ENCODE measurements at places on chromosomes 2 and 18. TPM values are rescaled to one million over a fixed set of nuclear protein-coding genes. Genes with fewer than 3 reads are reported as not detected.

Gene CRYBA2
- not detected for total RNA-seq

Gene SP9
- total RNA-seq = not detected

Gene MRPL53
- 111 TPM for total RNA-seq

Gene RAPGEF4
- not detected for total RNA-seq

Gene GAL3ST2
- total RNA-seq = 0.83 TPM

Gene IL1A
- total RNA-seq = 0.25 TPM

Gene ABCG5
- not detected for total RNA-seq

Gene RNF125
- 21.3 TPM for total RNA-seq

Gene FMNL2
- total RNA-seq = 0.48 TPM

Gene COLEC12
- total RNA-seq = not detected

Gene WDR7
- total RNA-seq = 51.1 TPM

Gene POLR1A
- total RNA-seq = 99.2 TPM

Gene ATP8B1
- total RNA-seq = not detected

Gene EML6
- 1.1 TPM for total RNA-seq

Gene VWC2L
- total RNA-seq = not detected
